T-helper 17 cell (primary cell): ENCODE measurements at places on chromosomes 13 and 19.

DNA sequence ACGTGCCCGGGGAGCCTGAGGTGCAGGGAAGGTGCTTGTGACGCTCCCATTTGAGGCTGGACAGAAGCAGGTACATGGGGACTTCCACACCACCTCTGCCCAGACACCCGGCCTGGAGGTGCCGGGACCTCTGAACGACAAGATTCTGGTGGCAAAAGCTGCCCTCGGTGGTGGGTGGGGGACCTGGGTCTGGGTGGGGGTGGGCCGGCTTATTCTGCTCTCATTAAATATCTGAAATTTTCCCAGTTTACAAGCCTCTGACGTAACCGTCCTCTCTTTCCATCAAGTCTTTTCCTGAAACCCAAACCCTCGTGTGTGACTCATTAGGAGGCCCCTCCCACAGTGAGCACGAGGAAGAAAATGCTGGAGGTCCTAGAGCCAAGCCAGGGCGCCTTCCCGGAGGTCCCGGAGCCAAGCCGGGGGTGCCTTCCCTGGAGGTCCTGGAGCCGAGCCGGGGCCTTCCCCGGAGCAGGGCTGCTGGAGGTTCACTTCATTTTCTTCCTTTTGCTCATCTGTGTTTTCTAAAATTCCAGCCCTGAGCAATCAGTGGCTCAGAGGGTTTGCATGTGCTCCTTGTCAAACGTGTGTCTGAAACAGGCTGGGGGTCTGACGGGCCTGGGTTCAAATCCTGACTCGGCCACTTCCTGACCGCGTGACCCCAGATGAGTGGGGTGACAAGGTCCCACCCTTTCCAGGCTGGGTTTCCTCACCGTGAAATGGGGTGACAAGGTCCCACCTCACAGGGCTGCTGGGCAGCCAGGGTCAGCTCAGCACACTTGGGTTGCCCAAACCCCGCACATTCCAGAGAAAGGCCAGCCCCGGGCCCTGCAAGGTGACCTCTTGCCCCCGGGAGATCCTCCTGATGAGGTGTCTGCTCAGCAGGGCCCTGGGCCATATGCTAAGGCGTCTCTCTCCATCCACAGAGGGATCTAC, 10.0 kb downstream of the CFD start:
- no peak for DNase-seq

DNA sequence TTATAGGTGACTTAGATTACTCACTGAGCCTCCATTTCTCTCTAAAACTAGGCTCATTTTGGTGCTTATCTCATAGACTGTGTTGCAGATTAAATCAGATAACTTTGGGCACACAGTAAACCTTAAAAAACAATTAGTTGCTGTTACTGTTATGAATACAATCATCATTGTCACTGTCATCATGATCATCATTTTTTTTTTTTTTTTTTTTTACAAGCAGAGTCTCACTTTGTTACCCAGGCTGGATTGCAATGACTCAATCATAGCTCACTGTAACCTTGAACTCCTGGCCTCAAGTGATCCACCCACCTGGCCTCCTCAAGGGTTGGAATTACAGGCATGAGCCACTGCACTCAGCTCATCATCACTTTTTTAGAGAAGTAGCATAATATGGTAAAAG, 60.0 kb downstream of the VWA8 start:
- DNase-seq = no peak

GRCh38 chr13:23146811-23147625, 33.8 kb upstream of the SGCG start:
- no peak for DNase-seq

DNA sequence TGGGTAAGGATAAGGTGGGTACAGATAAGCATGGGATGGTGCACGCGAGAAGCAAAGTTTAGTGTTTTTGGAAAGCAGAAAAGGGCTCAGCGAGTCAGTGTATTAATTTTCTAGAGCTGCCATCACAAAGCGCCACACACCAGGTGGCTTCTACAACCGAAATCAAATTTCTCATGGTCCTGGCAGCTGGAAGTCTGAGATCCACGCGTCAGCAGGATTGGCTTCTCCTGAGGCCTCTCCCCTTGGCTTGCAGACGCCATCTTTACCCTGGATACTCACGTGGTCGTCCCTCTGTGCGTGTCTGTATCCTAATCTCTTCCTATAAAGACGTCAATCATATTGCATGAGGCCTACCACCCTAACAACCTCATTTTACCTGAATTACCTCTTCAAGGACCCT, 51.5 kb upstream of the USP29 start:
- no peak for DNase-seq

GRCh38 chr19:39684267-39684666, 20.0 kb upstream of the LGALS14 start:
- no peak for DNase-seq

GRCh38 chr19:33177417-33177979, 16.6 kb upstream of the LRP3 start:
- no peak for DNase-seq

DNA sequence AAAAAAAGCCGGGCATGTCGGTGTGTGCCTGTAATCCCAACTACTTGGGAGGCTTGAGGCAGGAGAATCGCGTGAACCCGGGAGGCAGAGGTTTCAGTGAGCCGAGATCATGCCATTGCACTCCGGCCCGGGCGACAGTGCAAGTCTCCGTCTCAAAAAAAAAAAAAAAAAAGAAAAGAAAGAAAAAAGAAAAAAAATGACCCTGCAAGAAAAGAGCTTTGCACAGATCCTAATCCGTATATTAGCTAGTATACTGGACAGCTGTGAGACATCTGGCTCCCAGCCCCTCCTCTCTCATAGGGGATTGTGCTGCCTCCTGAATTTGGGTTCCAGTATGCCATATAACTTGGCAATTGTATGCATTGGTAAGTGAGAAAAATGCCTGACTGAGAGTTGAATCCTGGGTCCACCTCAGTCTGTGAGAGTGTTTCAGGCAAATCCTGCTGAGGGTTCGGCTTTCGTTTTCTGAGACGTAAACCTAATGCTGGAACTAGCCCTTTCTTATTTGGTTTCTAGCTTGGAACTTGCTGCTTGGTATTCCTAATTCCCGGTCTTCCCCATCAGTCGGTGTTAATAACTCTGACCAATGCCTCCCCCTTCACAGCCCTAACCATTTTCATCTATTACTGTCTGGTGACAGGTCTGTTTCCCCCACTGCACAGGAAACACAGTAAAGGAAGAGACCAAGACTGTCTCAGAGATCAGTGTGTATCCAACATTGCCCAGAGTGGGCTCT, 1.3 kb upstream of the AKT2 start:
- no peak for DNase-seq

- no peak for DNase-seq
Measured at GRCh38 chr13:50129706-50130122, 114.5 kb downstream of the KCNRG start.

- no peak for DNase-seq
Measured at GRCh38 chr19:38662537-38663155, 15.2 kb downstream of the ACTN4 start.

GRCh38 chr13:67228031-67228430, 2.1 kb downstream of the PCDH9 start:
- no peak for DNase-seq

GRCh38 chr19:17404621-17405249, 695 bp downstream of the BST2 start:
- no peak for DNase-seq

DNA sequence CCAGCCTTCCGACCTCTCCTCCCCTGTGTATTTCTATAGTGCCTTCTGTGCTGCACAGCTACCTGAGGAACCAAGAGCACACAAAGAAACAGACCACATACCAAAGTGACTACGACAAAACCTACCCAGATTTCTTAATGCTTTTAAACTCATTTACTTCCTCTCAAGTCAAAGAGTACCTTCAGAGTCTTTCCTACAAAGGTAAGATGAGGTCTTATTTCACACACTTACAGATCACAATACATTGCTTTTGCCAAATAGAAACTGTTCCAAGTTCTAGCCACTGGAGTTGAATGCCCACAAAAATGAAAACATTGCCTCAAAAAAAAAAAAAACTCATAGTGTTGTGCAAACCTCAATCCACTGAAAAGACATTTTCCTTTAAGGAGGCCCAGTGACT, 36.4 kb downstream of the TEX26 start:
- DNase-seq = no peak

- no peak for DNase-seq
Measured at GRCh38 chr19:33644284-33644836, 22.6 kb downstream of the CHST8 start.

DNA sequence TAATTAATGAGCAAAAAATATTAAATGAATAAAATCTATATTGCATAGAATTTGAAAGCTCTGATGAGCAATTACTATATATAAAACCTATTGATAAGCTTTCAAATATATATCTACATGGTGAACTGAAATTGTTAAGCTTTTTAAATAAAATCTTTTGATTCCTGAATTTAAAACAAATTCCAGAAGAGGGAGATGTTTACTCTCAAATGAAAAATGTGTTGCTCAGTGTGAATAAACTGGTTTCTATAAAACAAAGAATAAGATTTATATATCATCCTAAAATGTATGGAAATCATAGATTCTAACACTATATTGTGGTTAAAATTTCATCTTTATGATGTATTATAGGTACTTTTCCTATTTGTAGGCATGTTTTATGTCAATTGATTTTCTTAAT, 171.5 kb upstream of the SLITRK6 start:
- DNase-seq = no peak
